ENCODE measurements at places on chromosomes 6 and 20.

GRCh38 chr20:3334156-3334943 lies 73.1 kb downstream of the DNAAF9 start:
- no peak for DNase-seq

DNA sequence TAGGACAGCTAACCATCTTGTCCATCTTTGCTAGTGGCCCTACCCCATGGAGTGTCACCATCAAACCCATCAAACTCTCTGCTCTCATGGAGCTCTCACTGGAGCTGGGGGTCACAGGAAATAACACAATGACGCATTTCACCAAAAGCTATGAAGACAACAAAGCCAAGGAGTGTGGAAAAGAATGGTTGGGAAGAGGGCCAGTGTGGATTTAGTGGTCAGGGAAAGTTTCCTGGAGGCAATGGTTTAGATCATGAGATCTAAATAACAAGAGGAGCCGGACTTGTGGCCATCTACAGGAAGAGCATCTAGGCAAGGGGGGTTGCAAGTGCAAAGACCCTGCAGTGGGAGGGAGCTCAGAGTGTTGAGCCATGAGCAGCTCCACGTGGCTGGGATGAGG lies 189.5 kb downstream of the BMP7 start:
- no peak for DNase-seq

GRCh38 chr20:53296451-53297153 lies 297.0 kb downstream of the ZNF217 start:
- DNase-seq = no peak

DNA sequence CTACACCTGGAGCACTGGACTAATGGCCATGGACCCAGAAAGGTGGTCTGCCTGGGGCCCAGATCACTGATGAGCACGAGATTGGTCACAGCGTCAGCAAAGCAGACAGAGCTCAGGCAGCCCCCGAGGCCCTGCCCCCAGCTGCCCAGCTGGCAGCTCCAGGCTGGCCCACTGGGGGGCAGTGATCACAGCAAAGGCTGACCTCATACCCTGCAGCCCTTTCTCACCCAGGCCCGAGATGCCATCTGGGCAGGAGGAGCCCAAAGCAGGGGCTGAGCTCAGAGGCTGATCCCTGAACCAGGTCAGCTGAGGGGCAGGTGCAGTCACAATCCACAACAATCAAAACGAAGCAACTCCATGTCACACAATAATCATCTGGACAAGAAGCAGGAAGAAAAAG lies 4.1 kb downstream of the MAP1LC3A start:
- DNase-seq = no peak

DNA sequence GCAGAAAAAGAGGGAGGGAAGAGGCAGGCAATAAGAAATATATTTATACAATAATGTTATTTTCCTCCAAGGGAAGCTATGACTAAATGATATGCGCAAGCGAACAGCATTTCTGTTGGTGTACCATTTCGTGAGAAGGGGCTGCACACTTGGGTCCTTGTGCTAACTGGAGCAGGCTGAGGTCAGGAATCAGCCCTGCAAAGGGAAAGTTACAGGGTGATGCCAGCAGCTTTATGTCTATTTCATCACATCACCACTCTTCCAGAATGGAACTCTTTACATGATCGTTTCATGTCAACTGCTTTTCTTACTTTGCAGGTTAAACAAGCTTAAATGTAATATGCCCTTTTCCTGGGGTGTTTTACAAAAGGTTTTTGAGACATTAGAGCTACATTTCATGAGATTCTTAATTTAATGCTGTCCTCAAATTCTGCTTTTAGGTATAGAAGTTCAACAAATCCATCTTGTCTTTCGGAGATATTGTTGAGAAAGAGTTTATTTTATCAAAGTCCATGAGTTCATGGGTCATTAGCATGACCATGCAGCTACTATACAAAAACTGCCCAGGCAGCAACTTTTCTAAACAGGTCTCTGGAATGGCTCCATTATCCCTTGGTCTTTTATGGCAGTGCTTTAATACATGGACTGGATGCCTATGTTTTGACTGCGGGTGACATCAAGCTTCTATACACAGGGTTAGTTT lies 443.8 kb downstream of the TENT5A start:
- no peak for DNase-seq

DNA sequence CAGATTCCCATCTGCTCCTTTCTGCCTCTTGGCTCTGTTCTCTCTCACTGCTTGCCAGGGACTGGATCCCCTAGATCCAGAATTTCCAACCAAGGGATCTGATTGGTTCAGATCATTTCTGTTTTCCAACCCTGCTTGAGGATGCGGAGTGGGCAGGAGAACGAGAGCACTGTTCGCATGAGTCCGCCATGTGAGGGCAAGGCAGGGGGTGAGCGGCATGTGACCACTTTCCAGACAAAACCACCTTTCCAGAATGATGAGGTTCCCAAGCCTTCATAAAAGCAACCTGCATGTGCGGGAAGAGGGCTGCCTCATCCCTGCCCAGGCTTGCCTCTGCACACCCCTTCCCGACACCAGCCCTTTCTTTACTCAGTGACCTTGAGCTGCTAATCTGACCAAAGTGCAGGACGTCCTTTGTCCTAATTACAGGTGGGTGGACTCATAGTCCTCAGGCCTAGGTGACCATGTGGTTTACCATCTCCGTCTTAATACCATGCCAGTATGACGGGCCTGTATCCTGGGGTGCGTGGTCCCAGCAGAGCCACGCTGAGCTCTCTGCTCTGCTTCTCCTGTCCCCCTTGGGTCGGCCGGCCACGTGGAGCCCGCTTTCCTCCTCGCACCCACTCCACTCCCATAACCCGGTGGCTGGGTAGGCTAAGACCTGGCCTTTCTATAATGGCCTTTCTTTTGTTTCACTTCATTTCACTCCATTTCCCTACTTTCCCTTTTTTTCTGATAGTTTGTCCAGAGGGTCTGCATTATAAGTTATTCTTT lies 14.4 kb downstream of the NQO2 start:
- DNase-seq = no peak

- no peak for DNase-seq
Measured at GRCh38 chr6:133741375-133741861, 147.5 kb upstream of the TCF21 start.

DNA sequence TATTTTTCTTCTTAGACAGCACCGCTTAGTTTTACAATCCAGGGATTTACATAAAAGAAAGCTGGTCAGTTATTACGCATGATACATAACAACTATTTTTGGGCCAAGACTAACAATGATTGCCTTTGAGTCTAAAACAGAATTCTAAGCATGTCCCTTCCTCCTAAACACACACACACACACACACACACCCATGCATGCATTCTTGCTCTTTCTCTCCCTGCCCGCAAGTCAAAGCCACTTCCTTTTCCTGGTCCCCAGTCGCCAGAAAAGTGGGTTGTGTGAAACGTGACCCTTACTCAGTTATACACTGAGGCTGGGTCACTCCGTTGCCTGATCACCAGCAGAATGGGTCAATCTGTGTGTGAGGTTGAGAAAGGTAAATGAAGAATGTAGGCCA lies 31.4 kb downstream of the FYN start:
- no peak for DNase-seq

DNA sequence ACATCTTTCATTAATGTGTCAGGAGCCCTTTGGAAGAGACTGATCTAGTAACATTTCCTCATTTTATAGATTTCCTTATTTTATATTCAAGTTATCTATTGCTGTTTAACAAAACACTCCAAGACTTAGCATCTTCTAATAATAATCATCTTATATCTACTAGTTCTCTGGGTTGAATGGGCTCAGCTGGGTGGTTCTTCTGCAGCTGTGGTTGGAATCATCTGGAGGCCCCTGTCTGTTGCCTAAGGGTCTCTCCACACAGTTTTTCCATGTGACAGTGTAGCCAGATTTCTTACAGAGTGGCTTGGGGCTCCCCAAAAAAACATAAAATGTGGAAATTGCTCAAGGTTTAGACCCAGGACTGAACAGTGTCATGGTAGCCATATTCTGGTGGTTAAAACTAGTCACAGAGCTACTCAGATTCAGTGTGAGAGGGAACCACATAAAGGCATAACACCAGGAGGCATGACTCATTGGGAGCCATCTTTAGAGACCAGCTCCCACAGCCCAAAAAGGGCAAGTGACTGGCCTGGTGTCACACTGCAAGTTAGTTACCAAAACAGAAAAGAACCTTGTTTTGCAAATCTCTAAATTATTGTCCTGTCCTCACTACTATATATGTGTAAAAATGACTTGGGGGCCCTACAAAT lies 11.5 kb downstream of the SLC2A10 start:
- no peak for DNase-seq

- no peak for DNase-seq
Measured at GRCh38 chr6:15280028-15280427, 34.2 kb downstream of the JARID2 start.

DNA sequence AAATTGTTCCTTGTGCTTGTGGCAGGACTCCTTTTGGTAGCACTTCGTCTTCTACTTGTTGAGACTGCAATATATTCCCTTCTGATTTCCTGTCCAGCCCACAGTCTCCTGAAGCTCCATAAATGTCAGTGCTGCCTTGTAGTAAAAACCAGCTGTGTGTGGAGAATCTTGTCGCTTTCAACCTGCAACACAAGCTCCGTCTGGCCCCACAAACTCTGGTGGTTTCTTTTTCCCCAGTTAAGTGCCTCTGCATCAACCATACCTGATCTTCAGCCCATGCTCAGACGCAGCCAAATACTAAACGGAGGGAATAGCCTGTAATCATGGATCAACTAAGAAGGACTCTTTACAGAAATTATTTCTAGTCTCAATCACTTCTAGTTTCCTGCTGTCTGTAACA lies 1133.3 kb upstream of the ADGRB3 start:
- DNase-seq = no peak

DNA sequence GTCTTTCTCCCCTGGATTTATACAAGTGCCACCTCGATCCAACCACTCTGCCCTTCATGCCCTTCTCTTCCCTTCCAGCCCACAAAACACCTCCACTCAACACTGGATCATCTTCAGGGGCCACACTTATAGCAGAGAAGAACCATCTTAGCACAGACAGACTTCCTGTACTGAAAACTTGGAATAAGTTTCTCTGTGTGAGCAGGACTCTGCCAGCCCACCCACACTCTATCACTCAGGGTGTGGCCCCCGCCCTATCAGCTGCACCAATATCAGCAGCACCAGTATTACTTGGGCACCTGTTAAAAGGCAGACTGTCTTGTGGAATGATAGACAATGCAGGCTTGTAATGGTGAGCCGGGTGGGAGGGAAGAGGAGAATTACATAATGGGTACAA lies 86.7 kb downstream of the SCML4 start:
- no peak for DNase-seq

- no peak for DNase-seq
Measured at GRCh38 chr6:107764684-107765460, 59.2 kb downstream of the SCML4 start.

DNA sequence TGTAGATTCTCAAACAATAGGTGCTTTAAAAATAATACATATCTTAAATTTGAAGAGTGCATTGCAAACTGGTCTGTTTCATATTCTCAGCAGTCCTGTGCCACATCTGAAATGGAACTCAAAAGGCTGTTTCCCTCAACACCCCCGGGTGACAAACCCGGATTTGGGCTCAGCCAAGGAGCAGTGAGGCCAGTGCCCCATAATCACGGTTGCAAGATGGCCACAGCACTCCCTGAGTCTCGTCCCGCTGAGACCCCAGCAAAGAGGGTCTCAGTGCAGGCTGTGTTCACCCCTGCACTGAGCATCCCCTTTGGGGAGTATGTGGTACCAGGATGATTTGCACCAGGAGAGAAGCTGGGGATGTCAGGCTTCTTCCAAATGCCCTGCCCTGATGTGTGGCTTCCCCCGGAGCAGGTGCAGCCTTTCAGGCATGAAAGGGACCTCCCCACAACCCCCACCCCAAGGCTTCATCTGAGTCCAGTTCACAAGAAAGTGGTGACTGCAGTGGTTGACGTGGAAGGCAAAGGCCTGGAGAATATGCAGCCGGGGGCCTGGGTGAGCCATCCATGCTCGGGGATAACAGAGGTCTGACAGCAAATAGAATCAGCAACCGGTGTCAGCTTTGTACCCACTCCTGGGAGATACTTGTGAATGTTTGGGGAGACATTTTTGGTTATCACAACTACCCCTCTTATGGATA lies 202.9 kb downstream of the SYNDIG1 start:
- DNase-seq = no peak

- DNase-seq = no peak
Measured at GRCh38 chr20:4045741-4046140, 30.4 kb upstream of the RNF24 start.

GRCh38 chr6:164967102-164967501 lies 342.3 kb downstream of the C6orf118 start:
- DNase-seq = no peak

- DNase-seq = no peak
Measured at GRCh38 chr6:140062043-140063020, 687.9 kb upstream of the CITED2 start.

- no peak for DNase-seq
Measured at GRCh38 chr20:13305284-13305683, 84.2 kb downstream of the ISM1 start.

DNA sequence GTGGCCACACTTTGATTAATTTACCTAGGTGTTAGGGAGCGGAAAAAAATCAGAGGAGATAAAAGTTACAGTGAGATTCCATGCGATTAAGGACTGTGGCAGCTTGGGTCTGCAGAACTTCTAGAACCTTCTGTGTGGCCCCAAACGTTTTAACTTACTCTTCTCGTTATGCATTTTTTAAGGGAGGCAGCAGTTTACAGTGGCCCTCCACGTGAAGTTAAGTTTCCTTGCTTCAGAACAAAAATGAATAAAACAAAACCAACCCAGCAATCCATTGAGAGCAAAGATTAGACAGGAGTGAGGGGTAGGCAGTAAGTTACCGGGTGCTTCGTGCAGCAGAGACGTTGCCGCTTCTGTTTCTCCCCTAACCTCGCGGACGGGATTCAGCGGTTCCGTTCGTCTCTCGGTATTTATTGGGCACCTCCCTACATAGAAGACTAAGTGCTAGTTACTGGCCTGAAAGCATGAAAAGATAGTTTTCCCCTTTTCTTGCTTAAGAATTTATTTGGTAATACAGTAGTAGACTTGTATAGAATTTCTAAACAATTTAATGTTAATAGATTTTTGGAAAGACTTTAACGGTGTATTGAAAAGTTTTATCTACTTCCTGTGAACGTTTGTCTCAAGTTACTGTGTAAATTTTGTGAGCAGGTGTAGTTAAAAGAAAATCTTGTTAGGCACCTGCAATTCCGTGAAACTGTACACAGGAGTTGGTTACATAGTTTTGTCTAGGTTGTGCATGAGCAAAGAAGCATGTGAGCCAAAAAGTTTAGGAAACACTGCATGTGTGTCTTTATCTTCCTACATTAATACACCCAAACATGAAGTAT lies 1.1 kb downstream of the BAG2 start:
- peak; percentile 57 for DNase-seq

GRCh38 chr6:31068669-31069340 lies 43.6 kb downstream of the C6orf15 start:
- peak; percentile 18 for DNase-seq

- DNase-seq = no peak
Measured at GRCh38 chr6:89260310-89260709, 43.2 kb upstream of the GABRR1 start.

DNA sequence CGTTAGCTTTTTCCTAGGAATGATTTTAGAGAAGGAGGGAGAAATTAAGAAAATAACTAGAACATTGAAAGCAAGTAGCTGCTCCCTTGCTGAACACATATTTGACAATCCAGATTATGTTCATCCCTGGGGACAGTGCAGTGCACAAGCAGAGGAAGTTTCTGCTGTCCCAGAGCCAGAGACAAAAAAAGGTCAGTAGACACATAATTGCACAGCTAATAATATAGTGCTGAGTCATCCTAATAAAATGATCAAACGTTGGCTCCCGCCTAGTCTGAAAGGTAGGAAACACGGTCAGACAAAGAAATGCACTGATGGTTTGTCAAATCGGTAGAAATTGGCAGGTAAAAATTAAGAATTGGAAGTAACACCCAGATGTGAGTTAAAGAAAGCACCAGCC lies 21.7 kb upstream of the SSTR4 start:
- no peak for DNase-seq
